ENCODE measurements at places on chromosomes 1 and 21.

- no peak for DNase-seq
Measured at GRCh38 chr1:168509875-168510791, 33.7 kb downstream of the XCL2 start.

- no peak for DNase-seq
Measured at GRCh38 chr1:10940838-10941237, 71.6 kb upstream of the TARDBP start.

DNA sequence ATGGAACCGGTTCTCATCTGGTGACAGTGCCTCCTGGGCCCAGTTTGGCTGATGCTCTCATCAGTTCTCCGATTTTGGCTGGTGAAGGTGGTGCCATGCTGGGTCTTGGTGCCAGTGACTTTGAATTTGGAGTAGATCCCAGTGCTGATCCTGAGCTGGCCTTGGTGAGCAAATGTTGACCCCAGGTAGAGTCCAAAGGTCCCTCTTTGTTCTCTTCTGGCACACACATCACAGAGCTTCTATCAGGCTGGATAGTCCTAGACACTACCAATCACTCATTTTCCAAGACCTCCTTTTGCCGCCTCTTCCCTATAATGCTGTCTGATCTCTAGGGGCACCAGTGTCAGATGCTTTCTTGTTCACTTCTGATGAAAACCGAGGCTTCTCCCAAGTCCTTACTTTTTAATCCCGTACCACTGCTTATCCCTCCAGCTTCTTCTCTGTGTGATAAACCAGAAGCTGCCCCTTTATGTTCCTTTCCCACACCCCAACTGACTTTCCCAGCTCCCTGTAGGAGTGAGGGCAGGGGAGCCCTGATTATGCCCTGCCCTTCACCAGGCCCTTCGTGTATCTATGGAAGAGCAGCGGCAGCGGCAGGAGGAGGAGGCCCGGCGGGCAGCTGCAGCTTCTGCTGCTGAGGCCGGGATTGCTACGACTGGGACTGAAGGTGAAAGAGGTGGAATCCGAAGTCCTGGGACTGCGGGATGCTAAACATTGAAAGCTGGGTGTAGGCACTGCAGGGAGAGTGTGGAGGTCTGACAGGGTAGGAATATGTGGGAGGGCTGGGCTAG lies 11.1 kb downstream of the PSMD4 start:
- DNase-seq, result no peak

- no peak for DNase-seq
Measured at GRCh38 chr21:29217818-29218291, 80.9 kb upstream of the BACH1 start.

- DNase-seq, result no peak
Measured at GRCh38 chr1:109620401-109620791, 759 bp downstream of the AMPD2 start.

DNA sequence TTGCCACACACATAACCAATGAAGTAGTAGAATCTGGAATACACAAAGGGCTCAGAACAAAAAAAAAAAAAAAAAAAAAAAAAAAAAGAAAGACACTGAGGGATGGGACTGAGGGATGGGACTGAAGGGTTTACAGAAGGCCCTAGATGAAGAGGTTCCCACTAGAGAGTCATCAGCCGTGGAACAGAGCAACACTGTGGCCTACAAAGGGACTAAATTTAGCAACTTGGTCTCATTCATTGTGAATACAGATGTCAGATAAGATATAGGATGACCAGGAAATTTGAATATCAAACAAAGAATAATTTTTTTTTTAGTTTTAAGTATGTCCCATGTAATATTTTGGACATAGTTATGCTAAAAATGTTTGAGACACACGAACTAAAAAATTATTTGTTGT lies 62.1 kb downstream of the GLUL start:
- DNase-seq, result no peak

DNA sequence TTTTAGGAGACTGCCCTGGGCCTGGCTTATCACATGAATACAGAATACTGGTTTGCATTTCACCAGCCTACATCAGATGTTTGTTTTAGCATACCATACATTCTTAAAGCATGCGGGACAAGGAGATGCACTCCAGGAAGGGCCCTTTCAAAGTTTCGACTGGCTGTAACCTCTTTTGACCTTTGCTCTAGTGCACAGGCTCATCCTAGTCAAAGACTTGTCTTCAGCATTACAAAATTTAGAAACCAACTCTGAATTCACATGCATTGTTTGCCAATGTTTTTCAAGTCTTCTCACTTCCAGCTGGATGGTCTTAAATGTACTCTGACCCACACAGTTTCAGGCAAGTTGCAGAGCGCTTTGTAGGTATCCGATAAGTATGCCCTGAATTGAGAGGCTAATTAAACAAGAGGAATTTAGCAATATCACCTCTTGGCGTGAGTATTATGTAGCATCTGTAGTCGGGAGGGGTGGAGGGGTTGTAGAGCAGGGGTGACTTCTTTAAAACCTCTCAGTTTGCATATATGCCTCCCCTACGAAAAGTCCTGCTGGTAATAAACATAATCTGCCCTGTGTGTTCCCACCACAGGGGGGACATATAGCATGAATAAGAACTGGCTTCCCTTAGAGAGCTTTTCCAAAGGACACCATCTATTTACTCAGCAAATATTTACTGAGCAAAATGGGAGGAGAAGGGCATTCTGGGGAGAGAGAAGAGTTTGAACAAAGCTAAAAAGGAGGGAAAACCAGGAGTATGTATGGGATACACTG lies 24.4 kb upstream of the AHCYL1 start:
- DNase-seq, result no peak

DNA sequence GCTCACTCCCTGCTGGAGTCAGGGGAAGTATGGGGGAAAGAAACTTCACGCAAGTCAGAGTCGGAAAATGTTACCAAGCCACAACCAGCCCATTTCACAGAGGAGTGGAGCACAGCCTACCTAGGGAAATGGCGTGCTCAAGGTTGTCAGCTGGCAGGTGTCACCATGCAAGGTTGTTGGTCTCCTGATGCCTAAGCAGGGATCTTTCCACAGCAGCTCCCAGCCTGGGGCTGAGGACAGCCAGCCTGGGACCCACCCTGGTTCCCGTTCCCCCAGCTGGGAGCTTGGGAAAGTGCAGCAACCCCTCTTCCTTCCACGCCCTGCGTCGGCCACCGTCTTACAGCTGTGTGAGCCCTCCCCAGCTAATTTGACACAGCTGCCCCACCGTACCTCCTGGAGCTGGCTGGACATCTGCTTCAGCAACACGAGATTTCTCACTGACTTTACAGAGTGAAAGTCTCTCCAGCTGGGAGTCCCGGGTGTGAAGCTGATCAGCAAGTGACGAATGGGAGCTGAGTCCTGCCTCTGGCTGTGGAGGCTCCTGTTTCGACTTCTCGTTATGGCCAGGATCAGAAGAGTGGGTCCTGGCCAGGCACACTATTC lies 224.6 kb upstream of the RAB4A start:
- DNase-seq, result no peak

GRCh38 chr1:9066945-9067807 lies 2.3 kb downstream of the SLC2A5 start:
- DNase-seq, result no peak
